ENCODE measurements at places on chromosomes 1 and 21.
A peak's percentile ranks its signal among the peaks of the same experiment; 100 is the strongest.

DNA sequence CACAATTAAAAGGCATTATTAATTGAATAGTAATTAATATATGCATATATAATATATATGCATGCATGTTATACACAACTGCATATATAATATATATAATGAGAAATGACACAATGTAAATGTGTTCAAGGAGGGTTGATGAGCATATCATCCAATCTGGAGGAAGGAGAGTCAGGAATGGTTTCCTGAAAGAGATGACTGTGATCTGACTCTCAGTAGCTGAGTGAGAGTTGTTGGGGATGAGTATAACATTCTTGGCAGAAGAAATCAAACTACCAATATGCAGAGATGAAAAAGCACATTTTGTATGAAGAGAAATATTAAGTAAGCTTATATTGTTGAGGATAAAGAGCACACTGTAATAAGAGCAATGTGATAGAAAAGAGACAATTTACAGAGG lies 37.3 kb downstream of the F13B start:
- no peak for DNase-seq

- peak; percentile 46 for DNase-seq
These were observed 71.0 kb downstream of the NFASC start for GRCh38 chr1:204941421-204942338.

DNA sequence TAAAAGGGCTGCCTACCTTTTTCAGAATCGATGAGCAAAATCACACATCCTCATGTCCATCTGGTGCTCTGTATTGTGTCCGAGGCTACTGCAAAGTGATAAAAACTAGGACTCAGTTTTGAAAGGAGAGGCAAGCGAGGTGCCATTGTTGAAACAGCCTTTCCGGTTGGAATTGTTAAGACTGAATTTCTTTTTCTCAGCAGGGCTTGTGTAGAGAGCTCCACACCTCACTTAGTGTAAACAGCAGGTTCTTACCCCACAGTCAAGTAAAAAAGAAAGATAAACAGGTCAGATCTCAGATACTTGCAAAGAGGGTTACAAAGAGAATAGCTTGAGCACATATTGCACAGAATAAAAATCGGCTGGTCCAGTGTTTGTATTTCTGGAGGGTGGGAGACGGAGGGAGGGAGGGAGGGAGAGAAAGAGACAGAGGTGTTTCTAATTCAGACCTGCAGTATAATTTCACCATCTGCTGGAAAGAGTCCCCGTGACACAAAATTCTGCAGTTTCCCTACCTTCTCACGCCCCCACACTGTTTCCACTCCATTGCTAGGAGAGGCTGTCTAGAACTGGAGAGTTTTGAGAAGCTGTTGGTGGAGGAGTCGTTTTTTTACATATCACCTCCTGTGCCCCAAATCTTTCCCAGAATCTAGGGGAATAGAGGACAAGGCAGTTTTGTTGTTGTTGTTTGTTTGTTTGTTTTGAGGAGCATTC lies 82.5 kb downstream of the EDEM3 start:
- DNase-seq = no peak

DNA sequence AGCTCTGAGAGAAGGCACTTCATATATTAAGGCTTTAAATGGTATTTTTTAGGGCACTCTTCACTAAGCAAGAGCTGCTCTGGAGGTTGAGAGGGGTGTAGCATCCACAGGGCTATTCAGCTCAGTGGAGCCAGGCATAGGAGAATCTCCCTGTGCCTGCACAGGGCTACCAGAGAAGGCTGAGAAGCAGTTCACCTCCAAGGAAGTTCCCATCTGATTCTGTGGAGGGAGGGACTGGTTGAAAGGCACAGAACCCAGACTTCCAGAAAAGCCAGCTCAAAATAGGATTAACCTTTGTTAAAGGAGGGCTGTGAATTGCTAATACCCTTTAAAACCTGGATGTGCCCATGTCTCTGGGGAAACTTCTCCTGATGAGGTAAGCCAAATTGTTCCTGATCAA lies 304.5 kb downstream of the TTLL7 start:
- DNase-seq = peak; percentile 4

DNA sequence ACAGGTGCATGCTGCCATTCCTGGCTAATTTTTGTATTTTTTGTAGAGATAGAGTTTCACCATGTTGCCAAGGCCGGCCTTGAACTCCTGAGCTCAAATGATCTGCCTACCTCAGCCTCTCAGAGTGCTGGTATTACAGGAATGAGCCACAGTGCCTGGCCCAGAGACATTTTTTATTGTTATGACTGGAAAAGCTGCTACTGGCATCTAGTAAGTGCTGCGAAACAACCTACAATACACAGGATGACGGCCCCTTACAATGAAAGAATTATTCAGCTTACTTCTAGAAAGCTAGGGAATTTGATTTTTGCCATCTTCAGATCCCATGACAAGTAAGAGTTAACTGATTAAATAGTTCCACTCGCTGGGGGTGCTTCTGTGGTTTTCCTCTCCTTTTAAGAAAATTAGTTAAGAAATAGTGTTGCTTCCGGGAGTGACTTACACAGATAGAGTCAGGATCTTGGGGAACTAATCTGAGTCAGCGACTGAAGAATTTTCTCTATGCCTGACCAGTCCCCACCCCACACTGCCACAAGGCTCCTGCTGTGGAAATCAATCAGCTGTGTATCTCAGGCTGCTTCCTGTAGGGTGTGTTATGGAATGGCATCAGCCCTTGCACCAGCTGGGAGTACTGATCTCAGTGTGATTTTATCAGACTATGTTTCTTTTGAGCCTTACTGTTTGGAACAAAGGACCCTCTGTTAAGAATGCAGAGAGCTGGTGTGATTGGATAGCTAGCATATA lies 93.0 kb upstream of the BMP8A start:
- DNase-seq = no peak

GRCh38 chr1:153348511-153349362 lies at the start of gene PGLYRP4:
Gene PGLYRP4 (minus strand): TSS chr1:153348841. CDS start chr1:153347932, 909 bp downstream.
- no peak for DNase-seq

- DNase-seq = peak; percentile 92
These were observed 6.1 kb upstream of the MASP2 start for GRCh38 chr1:11052839-11053757.
